ENCODE measurements at places on chromosomes 3 and 15. TPM values are rescaled to one million over a fixed set of nuclear protein-coding genes. Genes with fewer than 3 reads are reported as not detected.

DISP2 gene
- 24.6 TPM for total RNA-seq

MCF2L2 gene
- 97.8 TPM for total RNA-seq

GHSR gene
- total RNA-seq: not detected

C3orf20 gene
- 1.7 TPM for total RNA-seq

PPM1L gene
- 88.1 TPM for total RNA-seq

PLCL2 gene
- total RNA-seq: 21.9 TPM

CIDEC gene
- total RNA-seq: not detected

TGM5 gene
- total RNA-seq: not detected

FBXW12 gene
- 0.98 TPM for total RNA-seq

ANO10 gene
- total RNA-seq: 36.3 TPM

POLQ gene
- 0.62 TPM for total RNA-seq

UBL7 gene
- 76.8 TPM for total RNA-seq

PLIN1 gene
- total RNA-seq: 5.4 TPM

CP gene
- total RNA-seq: 34.5 TPM

ITIH1 gene
- not detected for total RNA-seq

ABI3BP gene
- 6.7 TPM for total RNA-seq

KIF15 gene
- 1.4 TPM for total RNA-seq

XCR1 gene
- not detected for total RNA-seq

CRABP1 gene
- total RNA-seq: 12.3 TPM

GOLGA8T gene
- total RNA-seq: 0.83 TPM

LRRC31 gene
- total RNA-seq: not detected

TRPM1 gene
- total RNA-seq: not detected

SLC49A4 gene
- total RNA-seq: 12.1 TPM

ZIC1 gene
- 50.5 TPM for total RNA-seq

SPATA12 gene
- not detected for total RNA-seq

CLDN11 gene
- 116 TPM for total RNA-seq

MNS1 gene
- 5.2 TPM for total RNA-seq

GATM gene
- 244 TPM for total RNA-seq

TMEM266 gene
- total RNA-seq: 8.3 TPM

CORO2B gene
- total RNA-seq: 106 TPM

DOCK3 gene
- total RNA-seq: 83.3 TPM

LRCH3 gene
- 75.3 TPM for total RNA-seq

PRICKLE2 gene
- total RNA-seq: 93.3 TPM

OIP5 gene
- total RNA-seq: 1.5 TPM

ALS2CL gene
- 18.1 TPM for total RNA-seq

LRRIQ4 gene
- 1.0 TPM for total RNA-seq

CCR8 gene
- total RNA-seq: not detected

IP6K1 gene
- total RNA-seq: 114 TPM

STRA6 gene
- not detected for total RNA-seq

ANKUB1 gene
- not detected for total RNA-seq

GNAI2 gene
- 168 TPM for total RNA-seq

MEX3B gene
- total RNA-seq: 5.8 TPM

PATL2 gene
- total RNA-seq: 1.3 TPM

All from dorsolateral prefrontal cortex (tissue), 122 donors.